ENCODE measurements at places on chromosomes 1 and 21.

- no peak for DNase-seq
Observed at GRCh38 chr1:114355240-114355639, 155.8 kb downstream of the TRIM33 start.

DNA sequence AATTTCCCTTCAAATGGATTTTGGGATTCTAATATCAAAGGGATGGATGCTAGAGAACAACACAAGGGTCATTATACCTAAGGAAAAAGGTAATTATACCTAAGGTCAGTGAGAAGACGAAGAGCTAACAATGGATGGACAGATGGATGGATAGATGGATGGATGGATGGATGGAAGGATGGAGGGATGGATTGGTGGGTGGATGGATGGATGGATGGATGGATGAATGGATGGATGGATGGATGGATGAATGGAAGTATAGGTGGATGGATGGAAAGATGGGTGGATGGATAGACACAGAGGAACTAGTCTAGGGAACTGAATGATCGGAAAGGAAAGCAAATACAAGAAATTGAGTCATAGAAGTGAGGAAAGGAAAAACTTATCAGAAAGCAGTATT is 34.0 kb downstream of the SLC35F3 start:
- DNase-seq, result no peak

GRCh38 chr1:109383854-109384253 is 13.9 kb downstream of the SORT1 start:
- DNase-seq, result no peak

- no peak for DNase-seq
Observed at GRCh38 chr21:44735821-44736220, 24.4 kb upstream of the TSPEAR start.

DNA sequence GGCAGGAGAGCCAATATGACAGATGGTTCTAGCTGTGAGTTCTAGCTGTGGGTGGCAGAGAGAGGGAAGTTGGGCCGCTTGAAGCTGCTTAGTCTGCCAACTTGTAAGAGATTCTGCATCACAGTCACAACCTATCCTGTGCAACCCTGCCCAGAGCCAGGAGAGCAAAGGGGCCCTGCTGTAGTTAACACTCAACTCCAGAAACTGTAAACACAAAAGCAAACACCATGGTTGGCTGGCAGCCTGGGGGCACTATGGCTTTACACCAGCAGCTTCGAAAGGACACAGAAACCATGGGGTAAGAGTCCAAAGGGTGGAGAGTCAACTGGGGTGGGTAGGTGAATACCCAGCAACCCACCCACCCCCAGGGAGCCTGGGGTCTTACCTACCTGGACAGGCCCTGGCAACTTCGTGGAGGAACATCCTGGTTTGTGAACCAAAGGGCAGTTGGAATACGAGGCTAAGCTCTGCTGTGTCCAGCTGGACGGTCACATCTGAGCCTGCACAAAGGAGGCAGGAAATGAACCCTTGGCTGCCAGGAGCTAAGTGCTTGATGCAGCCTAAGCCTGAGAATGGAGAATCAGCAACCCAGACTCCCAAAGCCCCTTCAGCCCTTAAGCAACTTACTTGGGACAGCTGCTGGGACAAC is 6.4 kb downstream of the INPP5B start:
- no peak for DNase-seq

GRCh38 chr1:8363767-8364301 is 45.9 kb downstream of the SLC45A1 start:
- no peak for DNase-seq

- DNase-seq, result peak; percentile 88
Observed at GRCh38 chr21:44454747-44455523, at the start of gene LRRC3. Gene LRRC3, plus strand, starts transcription at chr21:44455510. Its CDS starts 1,135 bp downstream, at chr21:44456645.

- DNase-seq, result no peak
Observed at GRCh38 chr1:181737056-181737455, 253.7 kb downstream of the CACNA1E start.

DNA sequence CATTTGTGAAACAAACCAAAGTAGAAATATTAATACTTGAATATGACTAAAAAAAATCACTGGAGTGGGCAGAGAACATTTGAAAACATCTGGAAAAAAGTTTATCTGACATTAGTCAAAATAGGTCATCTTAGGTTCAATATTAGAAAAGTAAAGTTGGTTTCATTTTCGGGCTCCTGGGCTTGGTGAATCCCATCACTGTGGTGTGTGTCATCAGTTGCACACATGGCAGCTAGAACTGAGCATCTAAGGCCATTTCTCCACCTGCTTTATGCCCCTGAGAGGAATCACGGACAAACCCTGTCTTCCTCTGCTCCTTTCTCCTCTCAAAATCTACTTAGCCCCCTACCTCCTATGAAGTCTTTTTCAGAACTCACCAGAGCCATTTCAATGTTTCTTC is 5.4 kb downstream of the HSD11B1 start:
- DNase-seq, result peak; percentile 15

GRCh38 chr21:15826147-15826780 is 96.5 kb downstream of the USP25 start:
- DNase-seq, result peak; percentile 61

DNA sequence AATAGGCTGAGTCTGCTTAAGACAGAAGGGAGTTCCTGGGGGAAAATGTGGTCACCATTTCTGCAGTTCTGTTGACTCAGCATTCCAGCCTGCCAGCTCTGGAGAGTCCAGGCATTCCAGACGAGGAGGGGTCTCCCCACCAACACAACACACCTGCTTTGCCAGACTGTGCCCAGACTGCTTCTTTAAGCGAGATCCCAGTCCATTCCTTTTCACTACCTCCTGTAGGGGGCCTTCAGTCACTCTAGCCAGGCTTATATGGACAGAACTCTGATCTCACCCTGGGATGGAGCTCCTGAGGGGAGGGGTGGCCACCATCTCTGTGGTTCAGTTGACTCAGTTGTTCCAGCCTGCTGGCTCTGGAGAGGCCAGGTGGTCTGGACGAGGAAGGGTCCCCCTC is 48.5 kb downstream of the UBE2U start:
- DNase-seq, result no peak

GRCh38 chr1:178659789-178660208 is 65.2 kb upstream of the RALGPS2 start:
- DNase-seq, result no peak
